Progenitor cell of endocrine pancreas (in vitro differentiated cells): ENCODE measurements at places on chromosomes 1 and 21.

- DNase-seq: no peak
Observed at GRCh38 chr1:178973652-178974101, 52.0 kb upstream of the FAM20B start.

DNA sequence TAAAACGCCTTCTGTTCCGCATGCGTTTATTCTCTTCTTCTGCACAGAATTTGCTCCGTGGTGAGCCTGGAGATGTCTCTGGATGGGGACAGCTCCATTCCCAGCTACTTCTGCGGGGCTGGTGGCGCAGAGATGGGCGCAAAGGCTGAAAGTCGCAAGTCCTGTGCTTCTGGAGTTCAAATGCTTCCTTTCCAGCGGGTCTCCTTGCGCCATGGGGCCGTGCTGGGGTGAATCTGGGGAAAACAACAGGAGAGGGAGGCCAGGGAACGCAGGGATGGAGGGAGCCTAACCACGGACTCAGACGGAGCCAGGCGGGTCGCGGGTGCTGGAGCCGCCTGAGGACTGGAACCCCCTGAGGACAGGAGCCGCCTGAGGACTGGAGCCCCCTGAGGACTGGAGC, 2.9 kb upstream of the OR2T12 start:
- no peak for DNase-seq

DNA sequence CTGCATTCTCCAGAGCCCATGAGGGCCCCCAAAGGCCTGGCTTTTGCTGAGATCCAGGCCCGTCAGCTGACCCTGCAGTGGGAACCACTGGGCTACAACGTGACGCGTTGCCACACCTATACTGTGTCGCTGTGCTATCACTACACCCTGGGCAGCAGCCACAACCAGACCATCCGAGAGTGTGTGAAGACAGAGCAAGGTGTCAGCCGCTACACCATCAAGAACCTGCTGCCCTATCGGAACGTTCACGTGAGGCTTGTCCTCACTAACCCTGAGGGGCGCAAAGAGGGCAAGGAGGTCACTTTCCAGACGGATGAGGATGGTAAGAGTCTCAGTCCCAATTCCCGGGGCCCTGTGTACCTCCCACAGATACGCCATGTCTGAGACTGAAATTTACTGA, 39.1 kb downstream of the PTPRU start:
- DNase-seq: no peak

- no peak for DNase-seq
Observed at GRCh38 chr1:14511796-14512585, 86.5 kb upstream of the KAZN start.

DNA sequence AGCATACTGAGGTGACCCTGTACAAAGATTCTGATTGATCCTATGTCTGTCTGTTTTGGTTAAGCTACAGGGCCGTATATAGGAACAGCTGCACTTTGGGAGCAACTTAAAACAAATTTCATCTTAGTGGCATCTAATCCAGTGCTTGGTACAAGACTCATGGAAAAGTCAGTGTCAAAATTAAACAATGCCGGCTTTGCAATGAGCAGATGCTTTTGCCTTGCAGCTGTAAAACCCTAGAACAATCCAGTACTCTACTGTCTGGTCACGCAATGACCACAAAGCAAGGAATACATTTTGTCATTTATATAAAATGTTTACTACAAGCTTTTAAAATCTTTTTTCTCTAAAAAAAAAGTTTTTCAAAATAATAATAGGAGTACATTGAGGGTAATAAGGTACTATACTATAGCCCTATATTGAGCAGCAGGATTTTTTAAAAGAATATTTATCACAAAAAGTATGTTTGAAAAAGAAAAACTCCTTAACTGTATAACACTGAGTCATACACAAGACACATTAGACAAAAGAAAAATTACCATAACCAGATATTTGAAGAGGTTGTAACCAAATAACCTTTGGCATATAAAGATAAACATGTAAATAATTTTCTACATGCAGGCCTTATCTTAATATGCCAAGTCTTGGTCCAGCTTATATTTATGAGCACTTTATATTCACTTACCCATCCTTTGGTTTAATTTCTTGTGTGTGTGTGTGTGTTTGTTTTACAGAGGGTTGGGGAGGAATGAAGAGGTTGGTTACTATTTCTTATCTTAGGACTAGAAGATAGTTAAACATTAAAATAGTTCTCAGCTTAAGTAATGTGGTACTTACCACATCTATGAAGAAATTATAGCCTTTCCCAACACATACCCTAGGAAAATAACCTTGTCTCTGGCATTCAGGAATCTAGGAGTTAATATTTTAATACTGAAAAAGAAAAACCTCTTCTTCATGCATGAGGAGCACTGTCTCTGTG, 262.3 kb downstream of the FAF1 start:
- DNase-seq: no peak

- DNase-seq: no peak
Observed at GRCh38 chr1:161900160-161900559, 123.5 kb downstream of the OLFML2B start.

DNA sequence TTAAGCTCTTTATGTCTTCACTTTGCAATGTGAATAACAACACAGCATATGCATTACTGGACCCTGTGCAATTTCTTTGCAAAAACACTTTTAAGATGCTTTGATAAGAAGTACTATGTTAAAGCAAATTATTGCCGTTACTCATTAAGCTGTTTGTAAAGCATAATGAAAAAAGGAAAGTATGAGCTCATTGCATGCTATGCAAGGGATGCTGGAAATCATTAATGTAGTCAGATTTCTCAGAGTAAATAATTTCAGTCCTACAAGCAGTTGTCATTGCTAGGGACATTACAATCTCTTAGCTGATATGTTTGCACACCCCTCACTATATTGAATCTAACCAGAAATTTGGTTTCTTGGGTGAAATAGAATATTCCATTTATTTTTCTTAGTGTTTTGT, 982.5 kb upstream of the ADGRL2 start:
- DNase-seq: no peak

GRCh38 chr1:33032126-33032869, 4.4 kb downstream of the AK2 start:
- no peak for DNase-seq

DNA sequence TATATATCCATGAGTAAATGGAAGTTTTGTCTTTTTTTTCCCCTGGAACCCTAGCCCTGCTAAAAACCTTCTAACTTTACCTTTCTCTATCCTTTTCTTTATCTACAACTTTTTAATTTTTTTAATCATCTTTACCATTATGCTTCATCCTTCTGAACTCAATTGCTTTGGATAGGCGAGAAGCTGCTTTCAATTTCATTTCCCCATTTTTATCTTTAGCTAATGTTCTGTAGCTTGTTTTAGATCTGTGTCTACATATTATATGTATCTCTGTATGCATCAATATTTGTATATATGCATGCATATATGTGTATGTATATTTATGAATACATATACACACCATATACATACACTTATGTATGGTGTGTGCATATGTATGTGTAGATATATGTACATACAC, 57.4 kb downstream of the PTPRC start:
- DNase-seq: no peak

GRCh38 chr1:60874718-60875117, 207.6 kb upstream of the NFIA start:
- no peak for DNase-seq

DNA sequence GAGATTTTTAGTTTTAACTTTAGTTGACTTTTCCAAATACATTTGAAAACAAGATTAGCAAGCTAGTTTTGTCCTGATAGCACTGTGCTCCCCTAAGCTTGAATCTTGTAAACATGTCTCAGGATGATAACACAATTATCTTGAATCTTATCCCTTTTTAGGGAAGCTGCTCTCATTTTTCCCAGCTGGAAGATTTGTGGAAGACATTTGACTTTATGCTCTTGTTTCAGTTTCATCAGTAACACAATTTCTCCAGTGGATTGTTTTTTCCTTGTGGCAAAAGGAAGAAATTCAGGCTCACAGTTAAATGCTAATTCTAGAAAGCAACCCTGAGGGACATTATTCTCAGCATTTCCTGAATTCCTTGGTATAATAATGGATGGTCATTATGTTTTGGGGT, 88.8 kb downstream of the CDC7 start:
- DNase-seq: no peak

- no peak for DNase-seq
Observed at GRCh38 chr1:247437551-247438505, 20.1 kb downstream of the OR2B11 start.

DNA sequence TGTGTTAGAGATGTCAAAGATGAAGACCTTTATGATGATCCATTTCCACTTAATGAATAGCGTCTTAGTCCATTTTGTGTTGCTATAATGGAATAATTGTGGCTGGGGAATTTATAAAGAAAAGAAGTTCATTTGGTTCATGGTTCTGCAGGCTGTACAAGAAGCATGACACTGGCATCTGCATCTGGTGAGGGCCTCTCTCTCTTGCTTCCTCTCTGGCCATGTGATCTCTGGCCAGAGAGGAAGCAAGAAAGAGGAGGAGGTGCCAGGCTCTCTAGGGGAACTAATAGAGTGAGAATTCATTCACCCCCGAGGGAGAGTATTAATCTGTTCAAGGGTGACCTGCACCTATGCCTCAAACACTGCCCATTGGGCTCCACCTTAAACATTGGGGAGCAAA, 242.8 kb downstream of the DISC1 start:
- no peak for DNase-seq

DNA sequence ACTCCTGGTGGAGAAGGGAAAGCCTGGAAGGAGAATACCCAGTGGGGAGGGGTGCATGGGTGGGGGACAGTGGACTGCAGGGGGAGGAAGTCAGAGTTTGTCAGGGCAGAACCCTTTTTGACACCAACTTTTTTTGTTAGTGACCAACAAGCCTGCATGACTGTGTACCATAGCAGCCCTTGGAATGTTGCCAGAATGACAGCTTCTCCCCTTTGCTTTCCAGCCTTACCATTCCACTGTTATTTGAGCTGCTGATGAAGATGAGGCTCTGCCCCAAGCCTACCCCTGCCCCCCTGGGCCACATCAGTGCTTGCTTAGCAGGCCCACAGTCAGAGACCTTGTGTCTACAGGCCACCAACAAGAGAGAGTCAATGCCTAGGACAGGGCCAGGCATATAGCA, 341.2 kb downstream of the HHAT start:
- no peak for DNase-seq

- DNase-seq: no peak
Observed at GRCh38 chr1:188155261-188155660, 1326.5 kb downstream of the PLA2G4A start.

GRCh38 chr1:16461681-16462080, 21.2 kb downstream of the NECAP2 start:
- no peak for DNase-seq

DNA sequence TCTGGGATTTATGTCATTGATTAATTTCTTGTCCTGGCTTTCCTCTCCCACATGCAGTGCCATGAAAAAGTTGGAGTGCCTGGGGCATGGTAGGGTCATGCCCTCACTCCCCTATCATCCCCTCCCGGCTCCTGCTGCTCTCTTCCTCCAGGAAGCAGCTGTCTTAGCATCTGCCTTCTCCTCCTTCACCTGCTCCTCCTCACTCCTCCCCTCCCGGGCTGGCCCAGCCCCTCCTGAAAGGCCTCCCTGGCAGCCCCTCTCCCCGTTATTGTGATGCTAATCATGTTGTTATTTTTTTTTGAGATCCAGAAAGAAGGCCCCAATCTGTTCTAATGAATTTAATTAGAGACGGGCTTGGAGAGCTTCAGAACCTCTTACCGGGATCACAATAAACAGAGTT, 36.3 kb upstream of the NFASC start:
- no peak for DNase-seq

DNA sequence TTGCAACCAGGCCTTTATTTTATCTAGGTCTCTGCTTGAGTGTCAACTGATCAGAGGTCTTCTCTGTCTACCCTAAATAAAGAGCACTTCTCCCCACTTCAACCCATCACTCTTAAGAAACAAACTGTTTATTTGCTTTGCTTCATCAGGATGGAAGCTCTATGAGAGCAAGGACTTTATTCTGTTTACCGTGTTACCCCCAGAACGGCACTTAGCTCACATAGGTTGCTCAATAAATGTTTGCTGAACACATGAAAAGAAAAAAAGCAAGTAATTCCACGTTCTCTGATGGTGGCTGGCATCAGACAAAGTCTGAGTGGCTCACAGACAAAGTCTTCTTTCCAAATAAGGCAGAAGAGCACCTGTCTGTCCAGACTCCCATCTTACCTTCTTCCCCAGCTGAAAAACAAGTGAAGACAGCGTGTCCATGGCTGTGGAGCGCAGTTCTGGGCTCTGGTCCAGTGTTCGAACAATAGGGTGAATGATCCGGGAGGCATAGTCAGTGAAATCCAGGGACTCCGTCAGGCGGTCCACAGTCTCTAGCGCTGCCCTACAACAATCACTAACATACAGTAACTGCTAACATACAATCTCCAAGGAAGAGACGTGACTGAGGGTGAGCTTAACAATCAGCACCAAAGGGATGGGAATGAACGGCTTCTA, 22.9 kb downstream of the ANGPTL7 start:
- no peak for DNase-seq

DNA sequence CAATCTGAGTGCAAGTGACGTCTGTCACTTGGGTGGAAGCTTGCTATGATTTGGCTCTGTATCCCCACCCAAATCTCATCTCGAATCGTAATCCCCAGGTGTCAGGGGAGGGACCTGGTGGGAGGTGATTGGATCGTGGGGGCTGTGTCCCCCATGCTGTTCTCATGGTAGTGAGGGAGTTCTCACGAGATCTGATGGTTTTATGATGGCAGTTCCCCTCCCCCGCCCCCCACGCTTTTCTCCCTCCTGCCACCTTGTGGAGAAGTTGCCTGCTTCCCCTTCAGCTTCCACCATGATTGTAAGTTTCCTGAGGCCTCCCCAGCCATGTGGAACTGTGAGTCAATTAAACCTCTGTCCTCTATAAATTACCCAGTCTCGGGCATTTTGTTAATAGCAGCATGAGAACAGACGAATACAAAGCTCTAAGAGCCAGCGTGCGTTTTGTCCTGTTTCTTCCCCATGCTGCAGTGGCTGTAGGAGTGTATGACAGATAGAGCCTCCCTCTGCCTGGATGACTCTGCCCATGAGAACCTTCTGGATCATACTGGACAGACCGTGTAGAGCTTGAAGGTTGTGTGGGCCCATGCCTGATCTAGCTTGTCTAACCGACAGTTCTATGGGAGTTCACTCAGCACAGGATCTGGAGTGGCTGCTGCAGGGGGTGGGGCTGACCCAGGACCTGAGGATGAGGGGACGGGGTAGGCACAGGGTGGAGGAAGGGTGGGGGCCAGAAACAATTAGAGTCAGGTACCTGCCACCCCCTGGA, 139.7 kb upstream of the ERRFI1 start:
- DNase-seq: no peak

- DNase-seq: no peak
Observed at GRCh38 chr1:81730881-81731280, 69.9 kb upstream of the ADGRL2 start.
